ENCODE measurements at places on chromosomes 2 and 18. TPM values are rescaled to one million over a fixed set of nuclear protein-coding genes. Genes with fewer than 3 reads are reported as not detected.

C2orf80 gene
- total RNA-seq: not detected

VWC2L gene
- not detected for total RNA-seq

WDR7 gene
- 14.1 TPM for total RNA-seq

TTL gene
- 24.1 TPM for total RNA-seq

LHCGR gene
- total RNA-seq: 0.11 TPM

FAM136A gene
- 75.9 TPM for total RNA-seq

TMEM247 gene
- not detected for total RNA-seq

CEP68 gene
- total RNA-seq: 11.1 TPM

VAMP5 gene
- 21.8 TPM for total RNA-seq

EMILIN2 gene
- 18.4 TPM for total RNA-seq

COL3A1 gene
- total RNA-seq: 0.74 TPM

NT5C1B gene
- not detected for total RNA-seq

PROM2 gene
- not detected for total RNA-seq

TAF4B gene
- total RNA-seq: 11.4 TPM

IL1RN gene
- not detected for total RNA-seq

MYO7B gene
- 4.8 TPM for total RNA-seq

DNAH6 gene
- 0.31 TPM for total RNA-seq

DNA sequence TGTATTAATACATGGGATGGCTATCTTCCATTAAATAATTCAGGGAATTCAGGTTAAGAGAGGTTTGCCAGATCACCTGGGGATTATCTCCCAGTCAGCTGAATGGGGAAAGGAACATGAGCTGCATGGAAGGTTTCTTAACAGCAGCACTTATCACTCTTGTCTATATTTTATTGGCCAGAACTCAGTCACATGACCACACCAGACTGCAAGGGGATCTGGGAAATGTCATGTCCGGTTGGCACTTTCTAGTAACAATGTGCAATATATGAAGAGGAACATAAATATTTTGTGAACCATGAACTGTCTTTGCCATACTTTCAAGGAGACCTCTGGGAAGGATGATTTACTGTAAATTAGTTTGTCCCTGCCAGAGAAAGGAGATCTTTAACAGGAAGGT, 599.1 kb downstream of the SLC4A3 start:
- no peak for DNase-seq

DNA sequence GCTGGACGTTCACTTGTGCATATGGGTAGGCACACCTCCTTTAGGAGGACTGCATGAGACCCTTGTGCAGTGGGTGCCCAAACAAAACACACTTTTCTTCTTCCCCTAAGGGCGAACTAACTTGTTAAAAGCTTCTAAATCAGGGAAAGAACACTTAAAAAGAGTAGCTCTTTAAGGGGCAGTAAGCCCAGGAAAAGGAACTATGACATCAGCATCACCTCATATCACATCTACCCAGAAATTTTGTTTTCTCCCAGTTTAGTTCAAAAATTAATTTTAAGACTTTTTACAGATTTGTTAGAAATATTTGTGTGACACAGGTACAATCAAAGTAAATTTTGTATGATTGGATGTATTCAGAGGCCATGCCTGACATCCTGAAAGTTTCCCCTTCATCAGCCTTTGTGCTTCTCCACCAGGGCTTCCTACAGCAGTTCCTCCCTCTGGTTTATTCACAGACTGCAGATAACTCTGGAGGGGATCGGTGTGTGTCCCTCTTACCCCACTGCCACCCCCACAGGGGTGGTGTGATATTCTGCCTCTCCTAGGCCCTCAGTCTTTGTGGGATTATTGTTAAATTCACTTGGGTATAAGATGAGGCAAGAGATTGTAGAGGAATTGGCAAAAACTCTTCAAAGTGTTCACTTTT, 27.6 kb downstream of the BCL2L11 start:
- DNase-seq: no peak

DNA sequence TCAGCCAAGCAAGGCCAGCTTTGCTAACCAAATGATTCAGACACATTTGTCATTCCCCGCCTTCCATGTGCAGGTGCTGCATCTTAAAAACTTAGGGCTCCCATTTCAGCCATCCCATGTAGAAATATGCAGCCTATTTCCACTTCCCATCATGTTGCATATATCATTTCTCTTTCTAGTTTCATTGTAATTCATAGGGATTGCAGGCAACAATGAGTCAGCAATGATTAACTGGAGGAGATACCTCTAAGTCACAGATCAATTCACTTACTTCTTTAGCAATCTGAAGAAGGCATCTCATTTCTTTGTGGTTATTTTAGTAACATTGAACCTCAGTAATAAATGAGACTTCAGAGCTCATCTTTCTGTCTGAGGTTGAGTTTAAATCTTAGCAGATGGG, 276.1 kb upstream of the PKDCC start:
- DNase-seq: no peak

DNA sequence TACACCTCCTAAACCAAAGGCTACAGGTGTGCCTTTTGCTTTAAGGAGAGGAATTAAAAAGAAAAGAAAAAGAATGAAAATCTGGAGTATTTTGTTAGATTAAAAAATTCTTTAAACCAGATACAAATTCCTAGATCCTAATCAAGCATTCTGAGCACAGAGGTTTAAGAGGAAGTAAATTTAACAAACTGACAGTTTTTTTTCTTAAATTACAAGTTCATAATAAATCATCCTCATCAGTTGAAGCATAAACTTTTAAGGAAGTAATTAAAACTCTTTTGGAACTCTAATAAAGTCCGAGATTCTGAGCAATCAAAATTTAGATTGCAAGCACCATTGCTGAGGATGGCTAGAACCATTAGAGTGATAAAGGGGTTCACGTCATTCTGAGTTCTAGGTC, 75.1 kb downstream of the POLE4 start:
- DNase-seq: no peak

- DNase-seq: no peak
Observed at GRCh38 chr18:66107546-66107945, 356.7 kb downstream of the CDH7 start.

DNA sequence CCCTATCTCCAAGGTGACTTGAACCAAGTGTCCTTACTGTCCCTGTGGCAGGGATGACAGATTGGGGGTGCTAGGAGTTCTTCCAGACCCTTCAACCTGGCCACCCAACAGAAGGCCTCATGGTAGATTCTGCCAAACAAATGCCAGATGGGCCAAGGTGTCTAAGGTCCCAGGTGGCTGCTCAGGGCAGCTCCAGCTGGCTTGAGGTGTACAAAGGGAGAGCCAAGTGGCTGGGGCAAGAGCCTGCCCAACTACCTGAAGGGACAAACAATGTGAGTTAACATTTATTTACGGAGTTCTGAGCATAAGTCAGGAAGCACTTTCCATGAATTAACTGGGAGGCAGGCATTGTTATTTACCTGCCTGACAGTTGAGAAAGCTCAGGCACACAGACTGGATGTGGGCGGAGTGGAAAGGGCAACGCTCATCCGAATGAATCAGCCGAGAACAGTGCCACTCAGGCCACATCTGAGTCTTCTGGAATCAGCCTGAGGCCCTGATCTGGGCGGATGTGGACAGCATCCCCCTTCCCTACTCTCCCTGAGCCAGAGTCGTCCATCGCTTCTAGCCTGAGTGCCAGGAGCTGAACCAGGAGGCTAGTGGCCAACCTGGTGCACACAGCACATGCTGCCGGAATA, 4.4 kb upstream of the KCNIP3 start:
- DNase-seq: no peak

GRCh38 chr2:238408615-238409340, 17.9 kb upstream of the ASB1 start:
- DNase-seq: no peak

GRCh38 chr18:14086458-14087231, 45.6 kb downstream of the ZNF519 start:
- no peak for DNase-seq

DNA sequence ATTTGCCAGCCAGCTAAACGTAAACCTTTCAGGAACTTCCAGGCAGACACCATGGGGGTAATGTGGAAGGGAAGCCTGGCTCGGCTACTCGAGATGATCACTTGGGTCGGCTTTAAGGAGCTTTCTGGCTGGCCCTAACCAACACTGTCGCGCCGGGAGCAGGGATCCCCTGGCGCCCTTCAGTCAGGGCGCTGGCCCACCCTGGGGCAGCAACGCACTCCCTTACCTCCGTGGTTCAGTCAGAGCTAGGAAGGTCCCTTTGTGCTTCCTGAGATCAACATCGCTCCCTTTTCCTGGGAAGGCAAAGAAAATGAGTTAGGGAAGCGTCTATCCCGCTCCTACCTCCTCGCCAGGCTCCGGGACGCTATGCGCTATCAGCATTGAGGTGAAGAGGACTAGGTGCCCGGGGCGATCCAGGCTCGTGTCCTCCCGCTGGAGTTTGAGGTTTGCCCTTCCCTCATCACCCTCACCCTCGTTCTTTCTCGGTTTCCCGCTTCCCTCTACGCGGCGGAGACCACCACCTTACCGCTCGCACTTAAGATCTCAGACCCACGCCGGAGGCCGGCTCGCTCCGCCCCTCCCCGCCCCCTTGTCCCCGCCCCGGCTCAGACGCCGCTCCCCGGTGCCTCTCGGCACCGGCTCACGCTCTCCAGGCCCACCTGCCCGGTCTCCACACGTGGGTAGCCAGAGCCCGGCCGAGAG, 449 bp upstream of the ATRAID start:
- DNase-seq: no peak

GRCh38 chr2:14781142-14781541, 148.6 kb downstream of the LRATD1 start:
- DNase-seq: no peak

GRCh38 chr2:37477921-37478320, 133.5 kb downstream of the QPCT start:
- DNase-seq: no peak

DNA sequence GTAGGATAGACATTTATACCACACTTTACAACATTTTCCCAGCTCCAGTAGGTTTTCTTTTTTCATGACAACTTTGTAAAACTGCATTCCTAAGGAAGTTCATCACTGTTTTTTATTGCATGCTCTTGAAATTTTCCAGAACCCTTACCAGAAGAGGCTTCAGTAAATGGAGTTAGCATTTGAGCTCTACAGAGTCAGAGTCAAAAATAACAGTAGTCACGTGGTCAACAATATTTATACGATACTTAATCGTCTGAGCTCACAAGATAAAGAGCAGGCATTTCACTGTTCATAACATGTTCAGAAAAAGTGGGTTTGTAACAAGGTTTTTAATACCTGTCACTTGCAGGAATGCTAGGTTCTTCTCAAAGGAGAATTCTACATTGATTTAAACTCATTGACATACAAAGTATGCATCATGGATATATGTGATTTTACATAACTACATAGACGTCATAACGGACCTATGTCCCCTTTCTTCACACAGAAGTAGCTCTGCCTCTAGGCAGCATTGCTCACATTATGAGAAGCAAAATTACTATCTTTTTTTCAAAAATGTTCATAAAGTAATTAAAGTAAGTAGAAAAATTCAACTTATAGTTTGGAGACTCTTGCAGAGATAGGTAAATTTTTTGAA, 187.0 kb upstream of the COL3A1 start:
- DNase-seq: no peak

- DNase-seq: no peak
Observed at GRCh38 chr2:28930205-28930604, 35.7 kb downstream of the WDR43 start.

GRCh38 chr2:71940695-71941094, 207.0 kb downstream of the CYP26B1 start:
- no peak for DNase-seq

GRCh38 chr2:101273056-101273455, 20.4 kb downstream of the CNOT11 start:
- no peak for DNase-seq

DNA sequence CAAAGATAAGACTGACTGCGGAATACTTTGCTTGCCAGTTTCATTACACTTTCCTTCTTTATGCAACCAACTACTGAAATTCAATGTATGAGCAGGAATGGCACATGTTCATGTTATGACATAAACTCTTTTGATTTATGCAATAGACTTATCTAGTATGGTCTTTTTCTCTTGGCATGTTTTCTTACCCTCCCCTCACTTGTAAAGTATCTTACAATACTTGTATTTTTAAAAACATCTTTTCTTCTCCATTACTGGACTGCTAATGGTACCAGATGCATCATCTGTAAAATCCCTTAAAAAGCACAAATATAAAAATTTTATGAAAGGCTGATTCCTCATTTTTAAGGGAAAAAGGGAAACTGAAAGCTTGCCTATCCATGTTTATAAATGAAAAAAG, 373.8 kb downstream of the ZEB2 start:
- no peak for DNase-seq

All from GM12878 (cell line).